ENCODE measurements at places on chromosomes 12 and 14.

DNA sequence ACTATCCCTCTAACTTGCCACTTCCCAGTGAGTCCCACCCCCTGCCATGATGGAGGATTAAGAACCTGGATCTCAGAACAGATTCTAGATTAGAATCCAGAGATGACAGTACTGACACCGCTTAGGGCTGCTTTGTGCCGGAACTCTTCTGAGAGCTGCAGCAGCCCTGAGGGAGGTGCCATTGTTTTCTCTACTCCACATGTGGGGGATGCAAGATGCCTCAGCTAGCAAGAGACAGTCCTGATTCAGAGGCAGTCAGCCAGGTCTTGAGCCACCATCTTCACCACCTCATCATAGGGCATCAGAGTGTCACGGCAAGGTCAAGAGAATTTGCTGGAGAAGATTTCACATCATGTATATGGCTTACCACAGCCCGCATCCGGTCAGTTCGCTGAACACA, 3.4 kb upstream of the PGAM5 start:
- no peak for DNase-seq

DNA sequence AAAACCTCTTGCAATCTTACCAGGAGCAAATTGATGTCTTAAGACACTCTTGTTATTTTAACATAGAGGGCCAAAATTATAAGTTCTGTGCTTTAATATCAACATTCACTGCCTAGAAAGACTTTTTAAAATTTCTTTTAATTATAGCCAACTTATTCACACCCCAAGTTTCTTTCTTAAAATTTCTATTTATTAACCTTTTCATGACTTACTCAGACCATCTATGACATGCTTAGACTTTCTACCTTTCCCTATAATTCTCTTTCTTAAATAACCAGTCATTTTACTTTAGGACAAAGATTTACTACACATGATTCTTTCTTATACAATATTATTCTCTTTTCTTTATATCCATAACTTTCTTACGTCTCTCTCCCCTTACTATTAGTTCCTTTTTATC, 220.4 kb downstream of the NUBPL start:
- DNase-seq: no peak

DNA sequence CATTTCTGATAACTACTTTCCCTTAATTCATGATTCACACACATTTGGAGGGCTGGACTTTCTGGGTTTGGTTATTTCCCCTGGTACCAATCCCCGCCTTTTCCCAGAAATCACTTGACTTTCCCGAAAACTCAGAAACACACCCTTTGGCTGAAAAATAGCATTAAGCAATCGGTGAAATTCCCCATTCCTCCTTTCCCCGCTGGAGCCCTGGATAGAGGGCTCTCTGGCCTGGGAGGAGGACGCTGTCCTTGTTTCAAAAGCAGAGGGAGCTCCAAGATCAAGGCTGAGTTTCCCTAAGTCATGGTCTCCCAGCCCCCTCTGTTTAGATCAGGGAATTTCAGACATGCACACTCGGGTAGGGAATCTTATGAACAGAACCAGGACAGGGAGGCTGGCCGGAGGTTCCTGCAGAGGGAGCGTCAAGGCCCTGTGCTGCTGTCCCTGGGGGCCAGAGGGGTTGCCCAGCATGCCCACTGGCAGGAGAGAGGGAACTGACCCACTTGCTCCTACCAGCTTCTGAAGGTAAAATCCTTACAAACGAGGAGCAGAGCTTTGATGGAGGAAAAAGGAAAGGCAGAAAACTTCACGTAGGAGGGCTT, at the start of gene C1S:
C1S (plus strand) TSS at position 366 of the 602 bp plus-strand sequence. CDS start 1,195 bp downstream, outside the sequence.
- peak; percentile 95 for DNase-seq

- no peak for DNase-seq
Observed at GRCh38 chr12:6224550-6224949, 24.4 kb downstream of the CD9 start.

DNA sequence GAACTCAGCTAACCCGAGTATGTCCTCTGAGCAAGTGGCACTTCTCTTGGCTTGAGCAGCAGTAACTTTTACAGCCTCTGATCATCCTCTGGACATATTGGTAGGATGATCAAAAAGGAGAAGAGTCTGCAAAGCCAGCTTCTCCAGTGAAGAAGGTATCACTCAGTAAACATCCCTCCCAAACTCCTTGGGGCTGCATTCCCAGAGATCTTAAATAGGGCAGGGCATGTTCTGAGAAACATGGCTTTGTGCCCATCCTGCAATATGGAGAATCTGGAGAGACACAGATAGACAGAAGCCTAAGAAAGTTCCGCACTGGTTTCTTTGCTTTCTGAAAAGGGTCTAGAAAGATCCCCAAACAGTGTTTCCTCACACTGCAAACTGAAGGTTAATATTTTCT, 65.4 kb downstream of the RBM19 start:
- no peak for DNase-seq

GRCh38 chr12:30088259-30088995, 304.7 kb upstream of the TMTC1 start:
- DNase-seq: no peak

- no peak for DNase-seq
Observed at GRCh38 chr12:28497889-28498411, 307.7 kb downstream of the CCDC91 start.

- DNase-seq: no peak
Observed at GRCh38 chr14:71388336-71388735, 481.1 kb downstream of the PCNX1 start.

DNA sequence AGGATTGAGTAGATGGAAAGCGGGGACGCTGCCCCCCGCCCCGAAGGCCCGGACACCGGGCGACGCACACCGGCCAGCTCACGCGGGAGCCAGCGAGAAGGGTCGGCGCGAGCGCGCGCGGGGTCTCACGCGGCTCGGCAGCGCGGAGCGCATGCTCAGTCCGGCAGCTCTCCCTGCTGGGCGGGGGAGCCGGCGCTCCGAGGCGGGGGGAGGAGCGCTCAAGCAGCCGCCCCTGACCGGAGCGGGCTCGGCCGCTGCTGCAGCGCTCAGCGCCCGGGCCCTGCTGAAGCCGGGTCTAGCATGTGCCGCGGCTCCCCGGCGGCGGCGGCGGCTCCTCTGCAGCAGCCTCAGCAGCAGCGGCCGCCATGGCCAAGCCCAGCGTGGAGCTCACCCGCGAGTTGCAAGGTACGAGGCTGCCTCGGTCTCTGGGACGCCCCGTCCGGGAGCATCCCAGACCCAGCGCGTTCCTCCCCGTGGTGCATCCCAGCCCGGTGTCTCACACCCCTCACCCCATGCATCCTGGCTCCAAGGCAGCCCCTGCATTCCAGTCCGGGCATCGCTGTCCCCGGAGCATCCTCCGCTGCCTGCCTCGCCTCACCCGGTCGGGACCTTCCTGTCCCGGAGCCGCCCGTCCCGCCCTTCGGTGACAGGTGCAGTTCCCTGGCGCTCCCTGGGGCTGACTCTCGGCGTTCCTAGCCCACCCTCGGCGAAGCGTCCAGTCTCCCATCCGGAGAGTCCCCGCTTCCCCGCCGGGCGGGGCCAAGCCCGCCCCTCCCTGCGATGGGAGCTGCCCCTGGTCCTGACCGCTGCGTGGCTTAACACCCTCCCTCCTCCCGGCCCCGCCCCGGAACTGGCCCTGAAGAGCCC, at the start of gene CARMIL3:
CARMIL3 (plus strand) TSS at position 221 of the 867 bp plus-strand sequence; CDS start at position 366, 145 bp downstream.
- DNase-seq: no peak

GRCh38 chr12:100123316-100124095, 19.2 kb downstream of the BLTP3B start:
- no peak for DNase-seq

- no peak for DNase-seq
Observed at GRCh38 chr14:23827100-23827892, 126.3 kb upstream of the DHRS4 start.

- no peak for DNase-seq
Observed at GRCh38 chr14:95465358-95465757, 51.1 kb downstream of the SYNE3 start.

GRCh38 chr12:81949416-81949815, 190.3 kb upstream of the PPFIA2 start:
- no peak for DNase-seq

GRCh38 chr14:95675486-95675885, 10.7 kb upstream of the TCL1B start:
- no peak for DNase-seq

GRCh38 chr12:31031951-31032335, 41.7 kb upstream of the DDX11 start:
- peak; percentile 45 for DNase-seq

DNA sequence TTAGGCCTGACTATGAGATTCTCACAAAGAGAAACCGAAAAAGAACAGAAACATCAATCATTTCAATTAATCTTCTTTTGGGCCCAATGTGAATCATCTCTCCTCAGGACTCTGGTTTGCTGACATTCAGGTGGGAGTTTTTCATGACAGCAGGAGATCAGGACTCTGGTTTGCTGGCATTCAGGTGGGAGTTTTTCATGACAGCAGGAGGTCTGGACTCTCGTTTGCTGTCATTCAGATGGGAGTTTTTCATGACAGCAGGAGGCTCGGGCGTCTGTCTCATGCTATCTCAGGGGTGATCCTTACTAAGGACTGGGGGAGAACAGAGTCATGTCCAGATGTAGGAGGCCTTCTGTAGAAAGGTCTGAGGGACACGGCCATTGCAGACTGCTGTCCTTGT, 40.1 kb upstream of the PARP11 start:
- no peak for DNase-seq

GRCh38 chr12:28954333-28954732, 194.7 kb upstream of the FAR2 start:
- DNase-seq: no peak

GRCh38 chr12:103503546-103504480, 8.0 kb upstream of the C12orf42 start:
- no peak for DNase-seq

DNA sequence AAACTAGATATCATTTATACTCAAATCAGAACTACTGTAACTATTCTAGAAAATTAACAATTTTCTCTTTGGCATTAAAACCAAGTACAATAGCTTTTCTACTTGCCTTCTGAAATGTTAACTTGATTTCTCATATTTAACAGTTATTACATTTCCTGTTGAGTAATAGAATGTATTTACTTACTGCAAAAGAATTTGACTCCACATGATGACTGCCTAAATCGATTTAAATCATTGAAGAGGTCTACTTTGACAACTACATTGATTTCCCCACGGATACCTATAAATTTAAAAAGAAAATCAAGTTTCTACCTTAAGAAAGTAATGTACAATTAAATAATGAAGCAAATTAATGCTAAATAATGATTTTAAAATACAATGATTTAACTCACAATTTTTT, 18.9 kb downstream of the C2CD5 start:
- DNase-seq: no peak

DNA sequence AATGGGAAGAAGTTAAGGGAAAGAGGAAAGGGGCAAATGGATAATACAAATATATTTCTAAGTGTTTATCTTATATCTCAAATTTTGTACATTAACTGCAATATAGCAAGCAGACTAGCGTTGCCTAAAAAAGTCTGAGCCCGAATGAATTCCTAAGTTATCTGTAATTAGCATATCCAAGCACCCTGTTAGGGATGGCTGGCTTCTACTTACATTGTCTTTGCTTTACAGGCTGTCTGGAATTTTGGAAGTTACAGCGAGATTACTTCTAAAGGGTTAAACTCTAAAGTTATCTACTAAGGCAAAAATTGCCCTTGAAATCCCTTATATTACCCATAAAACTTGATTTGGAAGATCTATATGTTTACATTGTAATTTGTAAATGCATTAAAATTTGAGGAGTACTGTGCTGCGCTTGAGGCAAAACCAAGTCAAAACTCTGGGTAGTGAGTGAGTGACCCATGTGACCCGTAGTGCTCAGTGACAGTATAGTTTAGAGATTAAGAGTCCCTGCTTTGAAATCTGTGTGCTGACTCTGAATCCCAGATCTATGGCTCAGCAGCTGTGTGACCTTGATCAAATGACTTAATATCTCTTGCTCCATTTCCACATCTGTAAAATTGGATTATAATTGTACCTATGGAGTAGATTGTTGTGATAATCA, 17.3 kb upstream of the LIN7A start:
- no peak for DNase-seq

- no peak for DNase-seq
Observed at GRCh38 chr12:113112043-113112899, 23.3 kb downstream of the RASAL1 start.

DNA sequence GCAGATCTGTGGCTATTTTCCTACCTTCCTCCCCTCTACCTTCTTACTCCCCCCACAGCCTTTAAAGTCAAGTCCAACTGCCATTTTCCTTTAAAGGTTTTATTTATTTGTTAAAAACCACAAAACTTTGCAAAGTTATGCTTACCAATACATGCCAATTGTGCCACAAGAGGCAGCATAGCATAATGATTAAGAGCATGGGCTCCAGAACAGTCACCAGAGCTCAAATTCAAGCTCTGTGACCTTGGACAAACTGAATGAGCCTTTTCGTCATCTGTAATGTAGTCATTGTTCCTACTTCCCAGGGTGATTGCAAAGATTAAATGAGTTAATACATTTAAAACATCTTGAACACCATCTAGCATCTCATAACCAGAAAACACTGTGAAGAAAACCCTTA, 13.0 kb upstream of the FMNL3 start:
- DNase-seq: no peak

DNA sequence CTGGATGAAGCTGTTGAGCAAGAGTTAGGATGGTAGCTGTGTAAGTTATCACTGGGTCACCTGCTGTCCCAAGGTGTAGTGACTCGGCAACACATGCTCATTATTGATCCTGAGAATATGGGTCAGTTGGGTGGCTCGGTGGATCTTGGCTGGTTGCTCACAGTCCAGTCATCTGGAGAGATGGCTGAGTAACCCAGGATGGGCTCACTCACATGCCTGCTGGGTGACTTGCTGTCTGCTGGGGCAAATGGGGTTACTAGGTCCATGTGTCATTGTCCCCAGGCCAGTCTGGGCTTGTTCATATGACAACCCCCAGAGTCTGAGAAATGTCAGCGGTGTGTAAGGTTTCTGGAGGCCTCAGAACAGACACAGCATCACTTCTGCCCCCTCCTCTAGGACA, 69.5 kb downstream of the SLC15A4 start:
- DNase-seq: no peak

DNA sequence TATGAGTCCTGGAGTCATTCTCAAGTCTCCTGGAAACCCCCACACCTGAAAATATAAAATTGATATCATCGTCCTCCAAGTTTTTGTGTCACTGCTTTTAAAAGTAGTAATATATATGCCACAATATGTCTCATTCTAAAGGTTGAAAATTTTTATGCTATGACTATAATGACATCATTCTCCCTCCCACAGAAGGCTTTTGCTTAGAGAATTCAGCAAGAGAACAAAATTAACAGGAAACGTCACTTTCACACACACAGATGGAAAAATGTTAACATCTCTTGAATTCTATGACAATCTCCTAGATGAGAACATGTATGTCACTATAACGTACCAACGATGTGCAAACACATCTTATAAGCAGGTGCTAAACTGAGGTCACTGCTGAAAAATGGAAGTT, 498.3 kb downstream of the FOXG1 start:
- no peak for DNase-seq

GRCh38 chr12:18690653-18691052, 47.2 kb downstream of the PLCZ1 start:
- no peak for DNase-seq

- no peak for DNase-seq
Observed at GRCh38 chr12:96786791-96787190, 120.3 kb upstream of the NEDD1 start.

Measured in esophagus muscularis mucosa (tissue), 4 donors.